Uterus (tissue), 4 donors: ENCODE measurements at places on chromosomes 4 and X.

- peak; percentile 75 for DNase-seq
These were observed at the start of gene SPIN3 for GRCh38 chrX:56995271-56995994. TSS of gene SPIN3 (minus strand) at chrX:56995541. CDS start at chrX:56994947, 594 bp downstream.

DNA sequence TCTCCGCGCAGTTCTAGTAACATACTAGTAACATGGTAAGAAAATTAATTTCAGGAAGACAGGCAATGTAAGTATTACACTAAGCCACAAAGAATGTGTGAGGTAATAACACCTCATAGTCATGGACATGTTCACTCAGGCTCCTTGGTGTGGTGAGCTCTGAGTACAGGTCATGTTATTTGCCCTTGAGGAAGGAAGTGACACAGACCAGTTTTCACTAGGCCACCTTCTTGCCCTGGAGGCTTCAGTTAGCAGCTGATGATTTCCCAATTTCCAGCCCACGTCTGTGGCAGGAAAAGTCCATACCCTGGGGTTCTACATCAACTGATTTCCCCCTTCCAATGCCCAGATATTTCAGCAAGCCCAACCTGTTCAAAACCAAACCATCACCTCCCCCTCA, 6.7 kb downstream of the APOO start:
- DNase-seq: no peak

DNA sequence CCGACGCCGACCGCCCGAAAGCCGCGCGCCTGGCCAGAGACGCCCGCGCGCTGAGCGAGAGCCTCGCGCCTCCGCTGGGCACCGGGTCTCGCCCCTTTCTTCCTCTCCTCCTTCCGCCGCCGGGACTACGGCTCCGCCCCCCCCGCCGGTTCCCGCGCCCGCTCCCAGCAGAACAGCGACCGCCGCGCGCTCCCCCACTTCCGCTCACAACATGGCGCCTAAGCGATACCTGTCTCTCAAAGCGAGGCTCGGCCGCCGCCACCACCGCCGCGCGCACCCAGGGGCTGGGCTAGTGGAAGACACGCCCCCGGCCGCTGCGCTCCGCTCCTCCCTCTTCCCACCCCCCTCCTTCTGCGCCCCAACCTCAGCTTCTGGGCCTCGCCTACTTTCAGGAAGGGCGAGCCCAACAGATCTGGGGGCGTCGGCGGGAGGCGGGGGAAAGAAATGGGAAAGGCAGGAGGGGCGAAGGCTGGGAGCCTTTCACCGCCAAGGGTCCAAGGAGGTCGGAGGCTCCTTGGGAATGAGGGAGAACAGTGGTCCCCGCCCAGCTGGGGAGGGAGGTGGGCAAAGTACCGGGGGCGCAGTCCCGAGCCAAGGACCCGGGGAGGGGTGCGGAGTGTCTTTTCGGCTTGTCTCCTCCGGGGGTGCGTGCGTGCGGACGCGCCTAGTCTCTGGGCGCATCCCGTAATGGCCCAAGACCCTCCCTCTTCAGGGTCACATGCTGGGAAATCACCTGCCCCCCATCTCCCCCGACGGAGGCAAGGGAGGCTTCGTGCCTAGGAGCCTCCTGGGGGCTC, at the start of gene RPS6KA3:
Gene RPS6KA3 (minus strand): TSS at position 100 of the 797 bp plus-strand sequence. CDS start 277 bp downstream, outside the sequence.
- DNase-seq: peak; percentile 90

DNA sequence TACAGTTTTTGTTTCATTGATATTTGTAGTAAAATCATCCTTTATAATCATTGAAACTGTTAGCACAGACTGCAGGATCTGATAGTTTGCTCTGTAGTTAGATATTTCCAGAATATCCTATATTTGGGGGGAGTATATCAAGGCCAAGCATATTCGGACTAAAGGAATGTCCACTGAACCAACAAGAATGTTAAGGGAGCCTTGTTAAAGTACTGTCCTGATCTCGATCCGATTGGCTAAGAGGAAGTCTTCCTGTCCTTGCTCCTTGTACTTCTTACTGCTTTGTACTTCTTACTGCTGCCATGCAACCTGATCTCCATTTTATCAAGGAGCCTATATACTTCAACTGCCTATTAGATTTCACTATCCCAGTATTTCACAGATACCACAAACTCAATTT, 449.3 kb downstream of the RPA4 start:
- DNase-seq: no peak

GRCh38 chr4:2694691-2695090, 61.4 kb downstream of the TNIP2 start:
- no peak for DNase-seq

DNA sequence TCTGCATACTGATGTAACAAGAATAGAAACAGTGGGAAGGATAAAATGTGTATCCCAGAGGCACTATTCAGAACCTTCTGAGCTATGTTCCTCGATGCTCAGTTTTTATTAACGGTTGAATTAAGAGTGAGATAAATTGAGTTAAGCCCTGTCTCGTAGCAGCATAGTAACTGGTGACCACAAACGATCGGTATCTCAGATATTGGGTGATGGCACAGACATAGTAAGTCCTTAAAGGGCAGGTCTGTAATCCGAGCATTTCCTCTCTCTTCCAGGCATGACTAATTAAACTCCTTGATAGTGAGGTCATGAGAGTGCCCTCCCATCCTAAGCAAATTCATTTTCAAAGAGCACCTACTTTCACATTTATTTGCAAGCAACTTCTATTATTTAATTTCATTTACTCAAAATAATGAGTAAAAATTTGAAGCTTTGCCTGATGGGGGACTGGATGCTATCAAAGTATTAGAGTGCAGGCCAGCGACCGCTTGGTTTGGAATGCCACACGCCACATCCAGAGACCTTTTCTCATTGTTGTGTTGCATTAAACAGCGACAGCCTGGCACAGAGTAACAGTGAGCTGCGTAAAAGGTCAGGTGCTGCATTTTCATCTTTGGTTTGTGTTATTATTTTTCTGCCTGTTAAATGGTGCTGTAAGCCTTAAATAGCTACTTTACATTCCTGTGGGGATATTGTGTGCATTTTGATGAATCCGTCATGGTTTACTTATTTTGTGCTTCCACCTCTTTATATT, 101.9 kb downstream of the PCDH7 start:
- no peak for DNase-seq

DNA sequence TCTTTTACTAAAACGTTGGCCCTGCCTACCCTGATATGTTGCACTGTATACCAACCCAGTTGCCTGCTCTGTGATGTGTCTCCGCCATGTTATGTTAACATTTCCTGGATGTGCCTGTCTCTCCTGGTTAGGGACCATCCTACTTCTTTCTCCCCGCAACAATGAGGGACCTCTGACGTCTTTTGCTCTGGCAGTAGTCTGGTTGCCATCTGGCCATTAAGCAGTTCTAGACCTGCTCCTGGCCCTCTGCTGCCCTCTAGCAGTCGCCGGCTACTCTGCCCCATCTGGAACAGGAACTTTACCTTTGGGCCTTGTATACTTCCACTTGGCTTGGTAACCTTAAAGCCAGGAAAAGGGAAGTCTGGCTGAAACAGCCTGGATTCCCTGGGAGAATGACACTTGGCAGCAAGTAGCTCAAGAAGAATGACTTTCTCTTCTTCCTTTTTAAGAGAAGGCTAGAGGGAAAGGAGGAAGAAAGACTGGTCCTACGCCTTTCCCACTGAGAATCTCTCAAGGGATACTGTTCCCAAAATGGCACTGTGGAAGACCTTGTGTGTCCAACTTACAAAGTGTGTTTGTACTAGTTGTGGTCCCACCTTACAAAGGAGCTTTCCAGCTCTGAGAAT, 63.5 kb downstream of the GPC3 start:
- DNase-seq: no peak

DNA sequence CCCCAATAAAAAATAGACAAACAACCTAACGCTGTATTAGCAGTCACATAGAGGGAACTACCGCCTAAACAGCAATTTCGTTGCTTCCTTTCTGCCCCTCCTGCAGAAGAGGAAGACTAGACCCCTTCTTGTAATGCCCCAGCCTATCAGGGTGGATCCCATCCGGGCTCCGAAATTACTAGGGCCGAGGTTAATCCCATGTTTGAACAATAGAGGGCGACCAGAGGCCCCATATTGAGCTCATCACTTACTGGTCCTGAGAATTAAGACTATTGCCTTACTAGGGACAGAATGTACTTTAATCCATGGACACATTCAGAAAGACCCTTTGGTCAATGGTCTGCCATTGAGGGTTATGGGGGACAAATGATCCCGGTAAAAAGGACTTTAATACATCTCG, 11.8 kb upstream of the ZNF630 start:
- DNase-seq: no peak

DNA sequence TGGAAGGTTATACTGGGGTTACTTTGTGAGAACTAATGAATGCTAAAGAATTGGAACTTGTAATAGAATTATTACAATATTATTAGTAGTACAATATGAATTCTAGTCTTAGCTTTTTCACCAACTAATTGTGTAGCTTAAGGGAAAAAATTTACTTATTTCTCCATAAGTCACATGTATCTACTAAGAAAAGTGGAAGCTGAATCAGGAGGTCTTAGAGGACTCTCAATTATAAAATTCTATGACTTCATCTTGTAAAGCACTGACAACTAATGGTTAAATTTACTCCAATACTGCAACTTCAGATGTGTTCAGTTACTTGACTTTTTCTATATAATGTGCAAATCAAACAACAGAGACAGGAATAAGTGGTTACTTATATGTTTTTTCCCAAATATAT, 899 bp upstream of the TMPRSS11D start:
- no peak for DNase-seq

DNA sequence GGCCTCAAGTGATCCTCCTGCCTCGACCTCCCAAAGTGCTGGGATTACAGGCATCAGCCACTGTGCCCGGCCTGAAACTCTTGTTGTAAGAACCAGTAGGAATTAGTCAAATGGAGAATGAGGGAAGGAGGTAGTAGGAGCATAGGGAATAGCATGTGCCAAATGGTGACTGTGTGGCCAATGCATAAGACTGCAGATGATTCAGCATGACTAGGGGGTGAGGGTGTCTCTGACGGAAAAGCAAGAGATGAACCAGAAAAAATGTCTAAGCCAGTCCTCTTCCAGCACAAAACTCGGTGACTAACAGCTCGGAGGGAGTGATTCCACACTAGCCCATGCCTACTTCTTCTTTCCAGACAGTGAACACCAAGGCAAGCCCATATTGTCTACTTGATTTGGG, 58.2 kb upstream of the DUSP21 start:
- no peak for DNase-seq

DNA sequence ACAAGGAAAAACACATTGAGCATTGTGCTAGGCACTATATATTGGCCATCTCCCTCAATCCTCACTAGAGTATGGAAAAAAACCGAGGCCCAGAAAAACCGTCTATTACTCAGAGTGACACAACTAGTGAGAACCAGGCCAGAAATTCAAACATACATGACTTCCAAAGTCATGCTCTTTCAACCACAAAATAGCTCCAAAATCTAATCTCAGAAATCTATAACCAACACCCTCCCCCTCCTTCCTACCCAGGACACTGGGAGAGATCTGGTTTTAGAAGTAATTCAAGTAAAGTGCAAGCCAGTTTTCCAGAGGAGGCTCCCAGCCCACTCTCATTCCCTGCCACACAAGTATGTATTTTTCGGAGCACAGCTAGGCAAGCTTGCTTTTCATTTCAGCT, 7.6 kb downstream of the HS3ST1 start:
- no peak for DNase-seq

DNA sequence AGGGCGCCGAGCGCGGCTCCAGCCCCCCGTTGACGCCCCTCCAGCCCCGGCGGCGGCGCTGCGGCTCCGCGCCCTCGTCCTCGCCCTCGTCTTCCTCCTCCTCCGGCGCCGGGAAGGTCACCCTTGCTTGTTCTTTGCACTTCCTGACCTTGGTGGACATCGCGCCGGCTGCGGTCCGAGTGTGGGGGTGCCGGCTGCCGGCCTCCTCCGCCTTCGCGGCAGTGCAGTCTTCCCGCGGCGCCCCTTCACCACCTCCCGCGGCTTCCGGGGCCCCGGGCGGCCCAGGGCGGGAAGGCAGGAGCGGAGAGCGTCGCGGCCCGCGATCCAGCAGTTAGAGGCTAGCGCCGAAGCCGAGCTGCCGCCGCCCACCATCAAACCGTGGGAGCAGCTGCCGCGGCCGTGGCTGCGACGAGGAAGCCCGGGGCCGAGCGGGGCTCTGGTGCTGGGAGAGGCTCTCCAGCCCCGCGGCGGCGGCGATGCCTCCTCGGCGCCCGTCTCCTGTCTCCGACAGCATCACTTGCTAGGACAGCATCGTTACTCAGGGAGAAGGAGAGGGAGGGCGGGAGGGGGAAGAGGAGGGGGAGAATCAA, at the start of gene TRPC3:
Gene TRPC3 (minus strand): TSS at position 540 of the 590 bp plus-strand sequence. CDS start 380 bp downstream, at position 160.
- DNase-seq: peak; percentile 25

GRCh38 chrX:44234116-44234515, 109.4 kb downstream of the EFHC2 start:
- no peak for DNase-seq

DNA sequence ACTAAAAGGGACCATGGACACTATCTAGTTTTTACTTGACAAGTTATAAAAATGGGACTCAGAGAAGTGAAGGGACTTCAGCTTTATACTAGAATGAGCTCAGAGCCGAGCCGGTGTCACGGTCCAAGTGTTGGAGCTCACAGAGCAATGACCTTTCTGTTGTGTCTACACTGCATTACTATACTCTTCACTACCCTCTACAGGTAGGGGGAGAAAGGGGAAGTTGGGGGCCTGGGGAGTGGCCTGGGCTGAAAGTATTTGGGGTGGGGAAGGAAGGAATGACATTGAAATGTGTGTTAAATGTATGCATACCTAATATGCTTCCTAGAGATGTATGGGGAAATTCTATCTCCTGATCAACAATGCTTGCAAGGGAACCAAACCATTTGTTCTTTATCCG, 48.8 kb upstream of the HHIP start:
- DNase-seq: no peak

DNA sequence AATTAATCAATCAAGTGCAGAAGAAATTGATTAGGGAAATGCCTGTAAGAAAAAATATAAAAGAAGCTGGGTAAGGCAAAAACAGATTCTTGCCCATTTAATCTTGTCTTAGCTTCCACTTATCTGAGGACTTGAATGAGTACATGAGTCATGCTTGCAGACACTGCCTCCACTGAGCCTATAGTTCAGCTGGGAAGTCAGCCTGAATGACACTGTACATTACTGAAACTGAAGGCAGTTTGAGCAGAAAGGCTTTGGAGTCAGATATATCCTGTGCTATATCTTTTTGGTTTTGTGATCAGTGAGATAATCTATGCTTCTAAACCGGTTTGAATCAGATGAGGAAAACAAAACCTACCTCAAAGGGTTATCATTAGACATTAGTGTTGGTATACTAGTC, 61.3 kb downstream of the NUDT11 start:
- DNase-seq: no peak
